Urinary bladder (tissue), 4 donors: ENCODE measurements at places on chromosomes 6 and 20. TPM values are rescaled to one million over a fixed set of nuclear protein-coding genes. Genes with fewer than 3 reads are reported as not detected.

C6orf163 gene
- 17.1 TPM for total RNA-seq

PRPH2 gene
- 5.1 TPM for total RNA-seq

NR2E1 gene
- not detected for total RNA-seq

ZSCAN16 gene
- total RNA-seq: 3.9 TPM

CST5 gene
- not detected for total RNA-seq

PCSK2 gene
- 1.5 TPM for total RNA-seq

SEMG2 gene
- total RNA-seq: not detected

TGM3 gene
- total RNA-seq: not detected

SPACA1 gene
- total RNA-seq: not detected

PI16 gene
- total RNA-seq: 67.1 TPM

BNIP5 gene
- total RNA-seq: not detected

DNA sequence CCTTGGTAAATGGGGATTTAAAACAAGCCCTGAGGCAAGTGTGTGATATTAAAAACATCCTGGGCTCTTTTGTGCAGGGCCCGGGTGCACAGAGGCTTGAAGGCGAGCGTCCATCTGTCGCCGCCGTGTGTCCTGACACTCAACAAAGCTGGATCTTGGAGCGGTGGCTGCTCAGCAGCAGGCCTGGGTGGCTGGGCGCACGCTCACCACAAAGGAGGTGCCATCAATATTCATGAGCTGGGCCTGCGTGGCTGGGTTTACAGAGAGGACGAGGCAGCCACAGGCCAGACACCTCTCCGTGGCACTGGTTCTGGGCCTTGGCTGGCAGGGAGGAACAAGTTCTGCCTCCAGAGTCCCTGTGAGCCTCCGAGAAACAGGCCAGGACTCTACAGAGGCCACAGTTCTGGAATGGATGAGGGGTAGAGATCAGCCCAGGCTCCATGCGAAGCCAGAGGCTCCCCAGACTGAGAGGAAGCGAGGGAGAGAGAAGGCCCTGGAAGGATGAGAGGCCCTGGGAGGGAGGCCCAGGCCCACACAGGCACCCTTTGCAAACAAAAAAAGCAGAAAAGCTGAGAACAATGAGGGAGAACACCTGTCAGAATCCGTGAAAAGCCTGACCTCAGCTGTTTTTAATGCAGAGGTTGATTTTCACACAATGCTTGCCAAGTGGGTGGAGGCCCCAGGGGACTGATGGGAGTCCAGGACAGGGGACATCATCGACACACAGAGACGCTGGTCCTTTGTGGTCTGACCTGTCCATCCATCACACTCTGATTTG, 21.9 kb downstream of the BHLHE23 start:
- no peak for DNase-seq

DNA sequence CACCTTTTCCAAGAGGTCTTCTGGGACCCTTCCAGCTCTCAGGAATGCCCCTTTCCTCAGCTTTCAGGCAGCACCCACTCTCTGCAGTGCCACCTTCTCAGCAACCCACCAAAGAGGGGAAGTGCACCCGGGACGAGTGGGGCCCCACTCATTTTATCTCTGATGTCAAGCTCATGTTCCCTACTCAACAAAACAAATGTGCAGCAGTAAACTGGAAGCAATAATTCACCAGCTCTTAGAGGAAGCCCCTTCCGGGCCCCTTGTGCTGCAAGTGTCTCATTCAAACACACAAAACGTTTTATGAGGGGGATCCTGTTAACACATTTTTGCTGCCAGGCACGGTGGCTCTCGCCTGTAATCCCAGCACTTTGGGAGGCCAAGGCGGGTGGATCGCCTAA, 13.6 kb downstream of the GFOD1 start:
- DNase-seq: no peak

GRCh38 chr6:157326979-157327378, 3.7 kb upstream of the TMEM242 start:
- DNase-seq: no peak

GRCh38 chr6:9388596-9388995, 953.3 kb upstream of the SLC35B3 start:
- no peak for DNase-seq

DNA sequence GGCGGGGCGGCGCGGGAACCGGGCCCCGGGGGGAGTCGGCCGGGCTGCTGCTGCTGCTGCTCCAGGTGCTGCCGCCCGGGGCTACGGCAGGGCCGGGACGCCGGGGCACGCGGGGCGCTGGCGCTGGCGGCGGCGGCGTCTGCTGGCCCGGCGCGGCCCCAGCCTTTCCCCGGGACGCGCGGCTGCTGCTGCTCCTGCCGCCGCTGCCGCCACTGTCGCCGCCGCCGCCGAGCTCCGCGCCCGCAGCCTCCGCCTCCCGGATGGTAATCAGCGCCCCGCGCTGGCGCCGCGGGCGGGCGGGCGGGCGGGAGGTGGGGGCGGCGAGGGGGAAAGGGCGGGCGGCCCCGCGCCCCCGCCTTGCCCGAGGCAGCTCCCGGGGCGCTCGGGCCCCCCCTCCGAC, 306 bp downstream of the EBF4 start:
- no peak for DNase-seq

DNA sequence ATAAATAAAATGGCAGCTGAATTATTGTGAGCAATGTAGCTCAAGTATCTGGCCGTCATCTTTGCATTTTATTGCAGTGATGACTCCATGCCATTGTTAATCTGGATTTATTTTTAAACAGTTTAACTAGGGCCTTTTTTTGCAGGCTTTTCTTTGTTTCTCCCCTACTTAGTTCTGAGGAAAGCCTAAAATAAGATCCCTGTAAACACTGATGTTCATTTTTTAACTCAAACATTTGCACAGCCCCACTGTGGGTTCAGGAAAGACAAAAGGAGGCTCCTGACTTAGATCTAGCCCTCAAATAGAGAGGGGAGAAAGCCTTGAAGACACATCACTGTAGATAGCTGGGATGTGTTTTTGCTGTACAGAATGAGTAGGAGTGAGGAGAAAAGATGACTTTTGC, 69.2 kb downstream of the PLEKHG1 start:
- no peak for DNase-seq

DNA sequence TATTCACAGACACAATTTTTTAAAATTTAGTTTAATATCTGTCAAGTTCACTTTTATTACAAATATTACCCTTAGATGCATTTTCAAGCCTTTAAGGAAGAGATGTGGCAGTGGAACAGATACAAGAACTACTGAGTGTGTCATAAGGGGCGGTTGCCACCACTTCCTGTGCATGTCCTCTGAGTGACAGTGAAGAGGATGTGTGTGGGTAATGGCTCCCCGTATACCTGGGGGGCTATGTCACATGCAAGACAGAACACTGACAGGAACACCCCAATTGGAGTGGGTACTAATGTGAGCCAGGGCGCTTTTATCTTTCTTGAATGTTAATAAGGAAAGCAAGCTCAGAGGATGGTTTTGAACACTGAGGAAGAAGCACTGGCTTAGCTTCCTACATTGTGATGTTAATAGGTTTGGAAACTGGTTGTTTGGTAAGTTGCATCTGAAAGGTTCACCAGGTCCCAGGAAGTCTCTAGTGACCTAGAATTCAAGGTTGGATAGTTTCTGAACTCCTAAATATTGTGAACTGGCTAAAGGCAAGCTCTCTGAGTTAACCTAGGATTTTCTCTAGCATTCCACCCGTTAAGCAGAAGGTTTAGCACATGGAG, 83.4 kb upstream of the ASF1A start:
- DNase-seq: no peak

DNA sequence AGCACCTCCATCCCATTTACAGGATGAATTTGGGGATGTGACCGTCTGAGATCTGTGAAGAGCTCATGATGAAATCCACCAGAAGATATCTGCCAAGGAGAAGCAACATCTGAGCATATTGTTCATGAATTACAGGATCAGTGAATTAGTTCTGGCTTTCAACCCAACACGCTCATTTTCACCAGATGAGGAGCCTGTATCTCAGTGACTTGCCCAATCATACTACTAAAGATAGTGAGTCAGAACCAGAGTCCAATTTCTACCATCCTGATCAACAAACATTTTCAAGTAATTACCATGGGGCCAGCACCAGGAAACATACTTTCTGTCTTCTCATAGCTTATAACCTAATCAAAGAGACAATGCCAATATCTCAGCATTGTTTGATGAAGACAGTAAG, 116.6 kb downstream of the ZDHHC14 start:
- no peak for DNase-seq

- no peak for DNase-seq
These were observed 13.4 kb downstream of the PHIP start for GRCh38 chr6:79064635-79065034.

- no peak for DNase-seq
These were observed 27.9 kb downstream of the ADTRP start for GRCh38 chr6:11750682-11751081.

- no peak for DNase-seq
These were observed 274.0 kb upstream of the PREP start for GRCh38 chr6:105676857-105677256.

DNA sequence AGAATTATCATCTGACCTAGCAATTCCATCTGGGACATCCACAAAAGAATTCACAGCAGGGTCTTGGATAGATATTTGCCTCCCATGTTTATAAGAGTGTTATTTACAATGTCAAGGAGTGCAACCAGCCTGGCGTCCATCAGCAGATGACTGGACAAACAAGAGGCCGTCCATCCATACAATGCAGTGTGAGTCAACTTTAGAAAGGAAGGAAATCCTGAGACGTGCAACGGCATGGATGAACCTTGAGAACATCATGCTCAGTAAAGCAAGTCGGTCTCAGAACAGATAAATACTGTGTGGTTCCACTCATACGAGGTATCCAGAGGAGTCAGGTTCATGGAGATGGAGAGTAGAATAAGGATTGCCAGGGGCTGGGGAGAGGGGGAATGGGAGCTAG, 46.4 kb downstream of the FOXF2 start:
- no peak for DNase-seq

- DNase-seq: no peak
These were observed 270.9 kb downstream of the NKAIN2 start for GRCh38 chr6:124074606-124075005.

DNA sequence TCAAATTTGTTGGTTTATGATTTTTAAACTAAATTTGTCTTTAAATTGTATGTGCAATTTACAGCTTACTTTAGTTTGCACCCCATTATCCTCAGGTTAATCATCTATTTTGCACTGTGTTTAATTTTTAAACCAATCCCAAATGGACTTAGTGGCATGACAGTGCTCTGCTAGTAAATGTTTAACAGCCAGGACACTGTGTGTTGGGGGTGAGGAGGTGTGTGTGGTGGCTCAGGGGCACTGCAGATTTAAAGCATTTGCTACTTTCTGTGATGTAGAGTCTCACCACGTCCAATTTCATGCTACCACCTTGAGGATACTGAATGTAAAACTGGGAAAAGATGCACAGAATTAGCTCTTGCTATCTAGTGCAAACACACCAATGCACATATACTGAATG, 225.7 kb downstream of the HAO1 start:
- no peak for DNase-seq

DNA sequence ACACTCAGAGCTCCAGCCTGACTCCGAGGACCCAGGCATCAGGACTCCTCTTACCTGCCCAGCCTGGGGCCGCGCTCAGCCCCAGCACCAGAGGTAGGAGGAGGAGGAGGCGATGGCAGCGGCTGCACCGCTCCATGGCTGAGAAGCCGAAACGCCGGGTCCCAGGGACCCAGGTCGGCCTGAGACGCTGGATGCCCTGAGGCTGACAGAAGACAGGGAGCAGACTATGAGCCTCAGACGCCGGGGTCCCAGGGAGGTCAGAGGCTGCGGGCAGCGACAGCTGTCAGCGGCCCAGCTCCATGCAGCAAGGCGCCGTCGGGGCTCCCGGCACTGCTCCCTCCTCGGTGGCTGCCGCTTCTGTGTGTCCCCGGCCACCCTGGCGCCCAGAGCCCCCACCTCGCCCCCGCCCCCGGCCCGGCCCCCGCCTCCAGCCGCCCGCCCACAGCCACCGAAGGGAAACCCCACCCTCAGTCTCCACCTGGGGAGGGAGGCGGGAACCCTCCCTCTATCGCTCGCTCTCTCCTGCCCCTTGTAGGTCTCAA, at the start of gene COL11A2:
Gene COL11A2 (minus strand): TSS at position 363 of the 542 bp plus-strand sequence. CDS start 227 bp downstream, at position 136.
- DNase-seq: no peak
